Left hindlimb (tissue), 1 donor: ENCODE measurements at places on chromosomes 6 and 20.

DNA sequence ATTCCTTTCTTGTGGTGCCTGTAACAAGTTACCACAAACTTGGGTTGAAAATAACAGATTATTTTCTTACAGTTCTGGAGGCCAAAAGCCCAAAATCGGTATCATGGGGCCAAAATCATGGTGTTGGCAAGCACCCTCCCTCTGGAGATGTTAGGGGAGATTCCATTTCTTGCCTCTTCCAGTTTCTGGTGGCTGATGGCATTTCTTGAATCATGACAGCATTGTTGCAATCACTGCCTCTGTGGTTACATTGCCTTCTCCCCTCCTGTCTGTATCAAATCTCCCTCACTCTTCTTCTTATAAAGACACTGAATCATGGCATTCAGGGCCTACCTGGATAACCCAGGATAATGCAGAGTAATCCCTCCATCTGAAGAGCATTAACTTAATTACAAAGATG is 17.9 kb upstream of the TENT5A start:
- no peak for DNase-seq

DNA sequence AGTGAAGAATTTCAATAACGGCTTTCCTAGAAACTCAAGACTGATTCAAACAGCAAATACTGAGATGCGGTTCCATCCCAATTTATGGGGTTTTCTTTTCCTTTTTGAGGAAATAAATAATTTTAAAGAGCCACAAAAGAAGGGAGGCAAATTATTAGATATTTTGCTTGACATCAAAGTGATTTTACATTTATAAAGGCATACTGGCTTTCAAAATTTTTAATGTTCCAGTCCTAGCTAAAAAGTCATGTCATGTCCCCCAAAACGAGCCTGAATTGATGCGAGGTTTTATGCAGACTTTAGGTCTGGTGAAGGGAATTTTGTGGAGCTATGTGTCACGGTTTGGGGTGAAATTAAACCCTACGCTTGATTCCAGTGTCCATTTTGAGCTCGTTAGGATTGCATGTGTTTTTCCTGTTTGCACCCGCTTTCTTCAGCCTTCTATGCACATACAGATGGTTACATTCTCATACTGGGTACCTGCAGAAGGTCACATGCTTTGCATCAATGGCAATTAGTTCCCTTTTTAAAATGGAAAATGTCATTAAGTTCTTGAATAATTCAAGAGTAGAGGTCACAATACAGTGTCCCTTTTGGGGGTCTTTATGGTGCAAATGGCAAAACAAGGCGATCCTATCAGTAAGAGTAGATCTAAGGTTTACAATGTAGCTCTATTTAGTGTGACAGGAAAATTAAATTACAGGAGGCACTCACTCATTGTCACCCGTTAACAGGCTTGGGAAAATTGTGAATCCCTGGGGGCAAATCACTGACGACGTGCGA is 17.3 kb downstream of the FOXA2 start:
- DNase-seq, result no peak

DNA sequence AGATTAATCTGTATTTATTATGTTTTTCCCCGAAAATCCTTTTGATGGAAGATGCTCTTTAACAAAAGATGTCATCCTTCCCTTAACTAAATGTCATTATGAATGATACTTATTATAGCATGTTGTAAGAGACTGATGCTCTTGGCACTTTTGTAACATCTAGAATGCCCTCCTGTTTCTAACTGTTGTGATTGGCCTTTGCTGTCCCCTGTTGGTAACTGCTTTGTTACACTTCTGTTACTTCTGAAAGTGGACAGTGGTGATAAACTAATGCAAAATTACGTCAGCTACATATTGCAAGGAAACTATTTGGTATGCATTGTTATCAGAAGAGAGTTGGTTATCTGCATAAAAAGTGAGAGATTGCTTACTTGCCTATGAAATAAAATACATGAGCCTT is 5.8 kb downstream of the TTK start:
- no peak for DNase-seq

DNA sequence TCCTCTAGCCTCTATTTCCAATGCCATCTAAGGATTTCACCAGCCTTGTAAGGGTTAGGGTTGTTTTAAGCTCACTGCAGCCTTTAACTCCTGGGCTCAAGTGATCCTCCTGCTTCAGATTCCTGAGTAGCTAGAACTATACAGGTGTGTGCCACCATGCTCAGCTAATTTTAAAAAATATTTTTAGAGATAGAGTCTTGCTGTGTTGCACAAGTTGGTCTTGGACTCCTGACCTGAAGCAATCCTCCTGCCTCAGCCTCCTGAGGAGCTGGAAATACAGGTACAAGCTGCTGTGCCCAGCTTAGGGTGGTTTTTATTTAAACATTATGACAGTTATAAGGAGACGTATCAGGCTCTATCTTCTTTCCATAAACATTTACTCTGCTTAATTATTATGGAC is 26.5 kb downstream of the ANKRD6 start:
- DNase-seq, result no peak

- no peak for DNase-seq
These were observed 12.6 kb downstream of the LRP11 start for GRCh38 chr6:149851461-149852110.

DNA sequence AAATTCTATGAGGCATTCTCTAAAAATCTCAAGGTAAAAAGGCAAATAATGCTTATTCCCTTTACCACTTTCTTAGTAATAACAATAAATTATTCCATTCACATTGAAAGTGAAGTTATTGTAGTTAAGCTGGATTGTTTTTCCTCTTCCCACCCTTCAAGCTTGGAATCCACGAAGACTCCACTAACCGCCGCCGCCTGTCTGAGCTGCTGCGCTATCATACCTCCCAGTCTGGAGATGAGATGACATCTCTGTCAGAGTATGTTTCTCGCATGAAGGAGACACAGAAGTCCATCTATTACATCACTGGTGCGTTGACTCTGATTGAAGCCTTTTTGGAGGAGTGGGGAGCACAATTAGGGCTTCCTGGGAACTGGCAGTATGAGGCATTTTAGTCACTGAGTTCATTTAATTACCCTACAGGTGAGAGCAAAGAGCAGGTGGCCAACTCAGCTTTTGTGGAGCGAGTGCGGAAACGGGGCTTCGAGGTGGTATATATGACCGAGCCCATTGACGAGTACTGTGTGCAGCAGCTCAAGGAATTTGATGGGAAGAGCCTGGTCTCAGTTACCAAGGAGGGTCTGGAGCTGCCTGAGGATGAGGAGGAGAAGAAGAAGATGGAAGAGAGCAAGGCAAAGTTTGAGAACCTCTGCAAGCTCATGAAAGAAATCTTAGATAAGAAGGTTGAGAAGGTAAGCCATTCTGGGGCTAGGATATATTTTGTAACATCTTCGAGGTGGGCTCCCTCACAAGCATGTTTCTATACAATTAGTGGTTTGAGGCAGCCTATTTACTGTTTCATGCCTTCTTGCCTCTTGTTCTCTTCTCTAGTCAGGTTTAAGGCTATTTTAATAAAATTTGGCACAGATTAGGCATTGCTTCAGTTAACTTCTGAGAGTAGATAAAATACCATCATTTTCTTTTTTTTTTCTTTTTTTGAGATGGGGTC is 4.9 kb downstream of the HSP90AB1 start:
- peak; percentile 13 for DNase-seq

DNA sequence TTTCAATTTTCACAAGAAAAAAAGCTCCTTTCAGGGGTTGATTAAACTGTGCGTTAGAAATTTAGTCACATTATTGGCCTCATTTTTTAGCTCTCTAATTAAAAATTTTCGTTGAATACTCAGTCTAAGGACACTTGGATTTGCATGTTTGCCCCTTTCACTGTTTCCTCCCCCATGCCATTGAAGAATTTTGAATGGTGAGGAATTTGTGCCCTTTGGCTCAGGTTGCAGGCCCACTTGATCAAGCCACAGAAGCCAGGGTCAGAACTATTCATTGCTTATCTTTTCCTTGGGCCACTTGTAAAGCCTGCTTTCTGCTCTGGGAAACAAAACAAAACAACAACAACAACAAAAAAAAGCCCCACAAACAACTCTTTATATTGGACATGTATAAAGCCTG is 12.2 kb downstream of the LIN28B start:
- no peak for DNase-seq

GRCh38 chr20:1505361-1505760 is 14.1 kb upstream of the SIRPB2 start:
- DNase-seq, result no peak

GRCh38 chr6:82521369-82521768 is 157.8 kb downstream of the TPBG start:
- DNase-seq, result no peak

DNA sequence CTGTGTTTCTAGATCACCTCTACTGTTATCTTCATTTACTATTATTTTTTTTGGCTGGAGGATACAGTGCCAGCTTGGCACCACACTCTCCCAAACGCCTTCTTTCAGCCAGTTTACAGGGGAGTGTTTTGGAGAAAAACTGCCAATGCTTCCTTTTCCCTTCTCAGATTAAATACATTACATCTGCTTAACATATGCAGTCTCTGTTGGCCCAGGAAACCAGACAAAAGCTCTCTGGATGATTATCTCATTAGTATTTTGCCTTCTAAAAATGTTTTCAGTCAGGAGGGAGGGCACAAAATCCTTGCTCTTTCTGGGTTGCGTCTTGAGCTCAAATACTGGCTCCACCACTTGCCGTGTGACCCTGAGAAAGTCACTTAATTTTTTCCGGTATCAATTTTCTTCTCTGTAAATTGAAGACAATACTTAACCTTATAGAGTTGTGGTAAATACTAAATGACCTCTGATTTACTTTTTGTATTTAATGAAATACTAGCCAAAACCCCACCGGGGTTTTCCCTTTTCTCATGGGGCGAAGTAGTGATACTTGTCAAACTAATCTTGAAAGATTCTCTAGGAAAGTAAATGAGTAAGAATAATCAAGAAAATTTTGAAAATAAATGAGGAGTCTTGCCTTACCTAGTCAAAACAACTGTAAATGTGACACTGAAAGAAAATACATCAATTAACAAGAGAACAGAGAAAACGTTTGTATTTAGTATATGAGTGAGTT is 146.2 kb downstream of the MMS22L start:
- no peak for DNase-seq

DNA sequence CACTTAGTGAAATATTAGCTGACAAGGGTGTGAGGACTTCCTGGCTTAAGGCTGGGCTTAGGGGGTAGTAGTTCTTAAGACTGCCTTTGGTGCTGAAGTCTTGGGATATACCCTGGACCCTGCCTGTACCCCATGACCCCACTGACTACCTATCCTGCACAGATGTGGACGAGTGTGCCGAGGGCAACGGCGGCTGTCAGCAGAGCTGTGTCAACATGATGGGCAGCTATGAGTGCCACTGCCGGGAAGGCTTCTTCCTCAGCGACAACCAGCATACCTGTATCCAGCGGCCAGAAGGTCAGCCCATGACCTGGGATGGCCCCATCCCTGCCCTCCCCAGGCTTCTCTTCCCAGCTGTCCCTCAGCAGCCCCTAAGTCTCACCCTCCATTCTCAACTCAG is 17.8 kb downstream of the SCUBE3 start:
- DNase-seq, result no peak

DNA sequence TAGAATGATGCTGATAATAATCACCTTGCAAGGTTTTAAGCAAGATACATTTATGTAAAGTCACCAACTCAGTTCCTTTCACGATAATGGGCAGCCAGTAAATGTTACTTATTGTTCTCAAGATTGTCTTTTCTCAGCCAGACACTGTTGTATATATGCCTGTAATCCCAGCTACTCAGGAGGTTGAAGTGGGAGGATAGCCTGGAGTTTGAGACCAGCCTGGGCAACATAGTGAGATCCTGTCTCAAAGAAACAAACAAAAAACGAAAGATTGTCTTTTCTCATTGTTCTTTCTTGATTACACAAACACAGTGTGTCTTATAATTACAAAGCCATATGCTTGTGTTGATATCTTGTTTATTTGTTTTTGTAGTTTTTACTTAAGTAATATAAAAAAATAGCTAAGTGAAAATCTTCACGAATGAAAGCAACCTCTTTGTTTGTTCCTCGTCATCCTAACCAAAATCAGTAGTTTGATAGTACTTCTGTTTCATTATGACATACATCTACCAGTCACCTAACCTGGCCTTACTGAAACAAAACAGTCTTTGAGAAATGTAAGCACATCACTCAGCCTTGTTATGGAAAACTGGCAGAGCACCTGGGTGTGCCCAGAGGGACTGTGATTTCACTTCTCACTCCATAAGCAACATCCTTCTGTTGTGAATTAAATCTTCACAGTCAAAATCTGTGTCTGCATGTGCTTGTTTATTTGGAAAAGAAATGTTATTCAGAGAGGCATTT is 436.2 kb upstream of the SOX4 start:
- DNase-seq, result no peak

DNA sequence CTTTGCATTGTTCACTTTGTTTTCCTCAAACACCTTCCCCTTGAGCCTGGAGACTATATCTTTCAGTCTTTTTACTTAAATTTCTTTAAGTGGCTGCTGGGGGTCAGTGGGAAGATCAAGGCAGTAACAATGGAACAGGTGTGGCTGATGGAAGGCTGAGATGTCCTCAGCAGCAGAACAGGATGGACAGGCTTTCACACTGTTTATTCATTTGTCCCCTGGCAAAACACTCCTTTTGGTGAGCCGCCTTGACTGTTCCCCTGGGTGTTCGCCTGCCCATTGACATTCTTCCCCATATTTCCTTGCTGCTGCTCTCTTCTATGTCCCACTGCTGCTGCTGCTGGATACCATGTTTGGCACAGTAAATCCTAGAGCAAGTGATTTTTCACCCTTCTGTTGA is 38.1 kb downstream of the RNF144B start:
- DNase-seq, result no peak

DNA sequence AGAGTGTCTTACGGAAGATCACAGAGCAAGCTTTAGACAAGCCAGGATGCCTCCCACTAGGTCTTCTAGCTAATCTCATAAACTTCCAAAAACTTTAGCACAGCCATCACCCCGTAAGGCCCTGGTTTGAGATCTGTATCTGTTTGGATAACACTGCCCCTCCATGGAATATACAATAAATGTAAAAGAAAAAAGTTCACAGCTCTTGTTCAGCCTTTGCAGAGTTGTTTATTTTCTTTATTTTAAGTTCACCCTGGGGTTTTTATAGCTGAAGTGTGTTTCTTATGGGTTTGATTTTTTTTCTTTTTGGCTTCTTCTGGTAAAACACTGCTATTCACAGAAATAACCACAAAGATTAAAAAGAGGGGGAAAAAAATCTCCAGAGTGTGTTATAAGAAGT is 125.6 kb downstream of the EYA2 start:
- no peak for DNase-seq
